CD4-positive, alpha-beta T cell treated with Interleukin-21 for 1 hour (primary cell): ENCODE measurements at places on chromosomes 3 and 15.

DNA sequence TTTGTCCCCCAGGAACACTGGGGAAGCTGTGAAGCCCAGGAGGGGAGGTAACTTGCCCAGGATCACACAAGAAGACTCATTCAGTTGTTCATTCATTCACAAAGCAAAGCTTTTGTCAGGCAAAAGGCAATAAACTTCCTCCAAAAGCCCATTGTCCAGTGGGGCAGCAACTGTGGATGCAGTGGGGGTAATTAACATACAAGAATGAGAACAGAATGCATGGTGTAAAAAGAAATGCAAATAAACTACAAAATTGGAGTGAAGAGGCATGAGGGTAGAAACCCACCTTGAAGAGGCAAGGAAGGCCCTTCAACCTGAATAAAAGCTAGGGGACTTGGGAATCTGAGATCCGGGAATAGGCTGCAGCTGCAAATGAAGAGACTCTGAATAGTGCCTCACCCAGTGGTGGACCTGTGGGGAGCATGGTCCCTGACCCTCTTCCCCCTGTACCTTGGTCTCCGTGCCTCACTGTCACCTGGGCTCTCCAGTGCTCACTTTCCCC, 363.6 kb downstream of the CLSTN2 start:
- DNase-seq: no peak

- no peak for DNase-seq
These were observed 53.6 kb upstream of the RBMS3 start for GRCh38 chr3:29227307-29227706.

GRCh38 chr3:187191271-187191670, 6.0 kb upstream of the RTP1 start:
- DNase-seq: no peak

DNA sequence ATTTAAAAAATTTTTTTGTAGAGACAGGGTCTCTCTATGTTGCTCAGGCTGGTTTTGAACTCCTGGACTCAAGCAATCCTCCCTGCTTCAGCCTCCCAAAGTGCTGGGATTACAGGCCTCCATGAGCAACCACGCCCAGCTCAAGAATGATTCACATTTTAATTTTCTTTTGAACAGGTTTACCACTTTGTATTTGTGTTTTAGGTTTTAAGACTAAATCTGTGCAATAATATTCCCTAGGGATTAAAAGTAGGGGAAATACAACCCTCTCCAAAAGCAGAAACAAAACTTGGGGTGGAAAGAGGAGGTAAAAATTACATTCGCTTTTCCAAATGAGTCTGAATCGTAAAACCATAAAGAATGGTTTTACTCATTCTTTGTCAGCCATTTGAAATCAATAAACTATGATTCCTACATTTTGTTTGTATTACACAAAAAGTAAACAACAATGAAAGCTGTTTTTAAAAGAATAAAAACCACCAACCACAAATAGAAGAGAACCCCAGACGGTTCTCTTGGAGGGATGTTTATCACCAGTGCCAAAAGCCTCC, 37.8 kb downstream of the SLC24A1 start:
- no peak for DNase-seq

DNA sequence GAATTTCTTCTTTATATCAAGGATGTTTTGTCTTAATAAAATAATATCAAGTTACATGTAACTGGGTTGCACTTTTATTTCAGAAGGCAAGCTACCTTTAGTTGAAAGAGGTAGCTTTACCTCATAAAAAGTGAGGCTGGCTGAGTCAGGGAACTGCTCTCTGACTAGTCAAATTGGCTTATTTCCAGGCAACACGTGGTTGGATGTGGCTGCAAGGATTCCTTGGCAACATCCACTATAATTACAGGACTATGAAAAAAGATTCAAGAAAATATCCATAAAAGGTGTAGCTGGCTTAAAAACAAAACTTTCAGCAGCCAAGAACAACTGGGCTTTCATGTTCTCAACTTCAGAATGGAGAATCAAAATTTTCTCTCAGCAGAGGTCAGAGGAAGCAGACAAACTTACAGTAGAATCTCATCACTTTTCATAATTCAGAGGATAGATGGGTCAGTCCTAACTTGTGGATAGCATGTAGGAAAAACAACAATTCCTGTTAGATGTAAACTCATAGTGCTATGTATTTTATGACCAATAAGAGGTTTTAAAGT, 779.1 kb downstream of the MECOM start:
- DNase-seq: no peak

DNA sequence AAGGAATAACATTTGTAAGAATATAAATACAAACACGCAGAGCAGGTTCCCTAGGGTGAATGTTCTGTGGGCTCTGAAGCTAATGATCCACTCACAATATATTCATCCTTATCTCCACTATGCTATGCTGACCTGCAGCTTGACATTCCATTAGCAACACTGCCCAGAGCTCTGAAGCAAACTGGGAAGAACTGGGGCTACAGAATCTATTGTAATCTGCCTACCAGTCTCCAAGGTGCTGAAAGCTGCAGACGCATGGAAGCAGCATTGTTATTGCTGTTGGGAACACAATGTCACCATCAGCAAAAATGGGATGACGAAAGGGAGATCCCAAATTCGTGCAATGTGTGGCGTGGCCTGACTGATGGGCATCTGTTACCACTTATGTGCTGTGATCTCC, 316.7 kb upstream of the RORA start:
- no peak for DNase-seq

- no peak for DNase-seq
These were observed 124.3 kb upstream of the IGF1R start for GRCh38 chr15:98523912-98524662.

DNA sequence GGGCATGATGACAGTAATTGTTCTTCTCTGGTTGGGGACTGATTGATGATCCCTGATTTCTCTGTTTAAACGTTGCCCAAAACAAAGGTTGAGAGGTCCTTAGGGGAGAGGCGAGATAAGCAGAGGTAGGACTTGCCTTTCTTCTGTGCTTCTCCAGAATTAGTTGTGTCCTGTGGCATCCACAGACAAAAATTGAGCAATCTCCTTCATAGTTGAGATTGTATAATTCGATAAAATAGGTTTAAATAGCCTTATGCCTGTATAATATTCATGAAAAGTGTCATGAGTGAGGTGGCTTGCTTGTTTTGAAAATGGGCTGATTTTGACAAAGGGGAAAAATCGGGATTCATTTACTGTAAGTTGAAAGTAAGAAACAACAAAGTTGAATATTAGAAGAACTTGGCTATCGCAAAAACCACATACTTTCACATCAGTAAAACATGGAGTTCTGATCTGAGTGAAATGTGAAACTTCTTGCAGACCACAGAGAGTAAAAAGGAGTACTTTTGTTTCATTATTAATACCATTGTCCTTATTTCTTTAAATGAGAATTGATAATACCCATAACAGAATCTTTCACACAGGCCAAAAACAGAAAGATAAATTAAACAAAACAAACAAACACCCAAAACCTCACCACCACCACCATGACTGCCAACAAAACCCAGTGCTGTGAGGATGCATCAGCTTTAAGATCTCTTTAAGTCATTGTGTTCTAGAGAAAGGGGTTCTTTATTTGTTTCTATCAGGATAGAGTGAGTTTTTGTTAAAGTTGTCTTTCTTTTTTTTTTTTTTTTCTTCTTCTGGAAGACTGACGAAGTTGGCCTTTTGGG, 155.7 kb downstream of the LPP start:
- no peak for DNase-seq

DNA sequence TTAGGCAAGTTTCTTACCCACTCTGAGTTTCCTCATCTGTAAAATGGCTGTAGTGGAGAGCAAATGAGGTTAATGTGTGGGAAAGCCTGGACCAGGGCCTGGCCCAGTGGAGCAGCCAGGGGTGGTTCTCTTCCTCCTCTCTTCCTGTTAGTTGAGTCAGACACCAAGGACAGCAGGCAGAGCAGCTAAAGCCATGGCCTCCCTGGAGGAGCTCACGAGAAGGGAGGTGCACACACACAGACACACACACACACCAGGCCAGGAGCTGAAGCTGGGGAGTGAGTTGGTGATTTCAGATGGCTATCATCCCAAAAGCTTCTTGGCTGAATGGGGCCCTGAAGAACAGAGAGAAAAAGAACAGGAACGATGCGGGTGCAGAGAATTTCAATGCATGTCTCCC, 33.2 kb upstream of the TSPAN3 start:
- DNase-seq: no peak

DNA sequence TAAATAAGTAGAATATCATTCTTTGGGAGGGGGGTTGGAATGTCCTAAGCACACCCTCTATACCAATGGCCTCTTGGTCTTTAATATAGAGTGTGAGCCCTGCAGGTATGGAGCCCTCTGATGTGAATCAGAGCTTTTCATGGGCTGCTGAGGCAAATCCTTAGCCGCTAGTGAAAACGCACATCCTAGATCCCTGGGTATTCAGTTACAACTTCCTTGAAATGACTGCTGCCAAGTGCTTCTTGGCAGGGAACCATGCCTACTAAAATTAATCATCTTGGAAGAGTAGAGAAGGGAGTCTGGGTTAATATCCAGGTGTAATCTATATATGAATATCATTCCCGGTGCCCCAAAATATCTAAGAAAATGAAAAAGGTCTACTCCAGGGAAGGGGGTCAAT, 109.1 kb downstream of the POLQ start:
- DNase-seq: no peak

- no peak for DNase-seq
These were observed 6.0 kb downstream of the AMIGO3 start for GRCh38 chr3:49713336-49714105.

DNA sequence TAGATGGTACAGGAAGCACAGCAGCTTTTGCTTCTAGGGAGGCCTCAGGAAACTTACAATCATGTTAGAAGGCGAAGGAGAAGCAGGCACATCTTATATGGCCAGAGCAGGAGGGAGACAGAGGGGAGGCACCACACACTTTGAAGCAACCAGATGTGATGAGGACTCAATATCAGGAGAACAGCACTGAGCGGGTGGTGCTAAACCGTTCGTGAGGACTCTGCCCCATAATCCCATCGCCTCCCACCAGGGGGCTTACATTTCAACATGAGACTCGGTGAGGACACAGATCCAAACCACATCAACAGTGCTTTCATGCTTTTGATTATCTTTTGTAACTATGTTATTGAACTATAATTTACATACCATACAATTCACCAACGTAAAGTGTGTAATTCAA, 7.6 kb upstream of the TMEM44 start:
- peak; percentile 35 for DNase-seq

DNA sequence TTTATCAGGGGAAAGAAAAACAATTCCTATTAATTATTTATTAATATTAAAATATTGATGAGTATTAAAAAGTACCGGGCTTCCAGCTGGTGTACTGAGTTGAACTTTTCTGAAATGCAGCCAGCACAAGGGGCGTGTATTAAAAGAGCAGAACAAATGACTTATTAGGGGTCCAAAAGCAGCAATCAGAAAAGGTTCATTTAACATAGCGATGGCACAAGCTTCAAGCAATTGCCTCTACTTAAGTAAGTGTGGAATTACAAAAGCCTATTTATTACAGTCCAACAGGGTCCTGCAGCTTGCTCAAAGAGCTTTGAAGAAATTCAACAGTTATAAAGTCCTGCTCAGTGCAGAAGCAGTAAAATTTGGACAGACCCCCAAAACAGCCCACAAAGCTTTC, 285.6 kb downstream of the EPHA3 start:
- DNase-seq: no peak

DNA sequence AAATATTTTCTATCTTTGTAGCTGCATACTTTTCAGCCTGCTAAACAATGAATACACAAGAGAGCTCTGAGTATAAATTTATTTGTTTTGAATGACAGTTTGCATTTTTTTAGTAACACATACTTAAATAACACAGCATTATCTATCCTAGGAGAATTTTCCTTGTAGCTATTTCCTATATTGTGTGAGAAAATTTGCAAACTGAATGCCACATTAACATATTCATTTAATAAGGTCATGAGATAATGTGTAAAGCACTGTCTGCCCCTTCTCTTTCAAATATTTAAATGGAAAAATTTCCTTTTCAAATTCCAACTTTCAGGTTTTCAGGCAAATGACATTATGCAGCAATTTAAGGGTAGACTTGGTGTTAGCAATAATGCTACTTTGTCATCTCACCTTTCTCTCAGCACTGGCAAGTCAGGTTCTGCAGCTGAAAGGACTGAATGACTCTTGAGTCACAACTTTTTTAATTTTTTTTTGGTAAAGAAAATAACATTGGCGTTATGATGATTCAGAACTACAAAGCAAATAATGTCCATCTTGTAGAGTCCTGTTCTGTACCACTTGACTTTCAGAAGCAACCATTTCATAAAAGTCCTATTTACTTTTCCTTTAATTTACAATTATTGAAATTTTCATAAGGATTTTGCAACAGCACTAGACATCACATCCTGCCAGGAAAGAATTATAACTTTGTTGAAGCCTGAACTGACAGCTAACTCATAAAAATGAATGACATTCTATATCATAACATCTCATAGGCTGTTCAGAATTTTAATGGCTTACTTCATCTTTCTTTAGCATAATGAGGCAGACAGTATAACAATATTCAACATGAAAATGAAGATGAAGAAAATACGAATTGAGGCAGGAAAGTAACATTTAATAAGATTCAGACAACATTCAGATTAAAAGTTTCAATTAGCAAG, 681.6 kb upstream of the SEMA6D start:
- no peak for DNase-seq

DNA sequence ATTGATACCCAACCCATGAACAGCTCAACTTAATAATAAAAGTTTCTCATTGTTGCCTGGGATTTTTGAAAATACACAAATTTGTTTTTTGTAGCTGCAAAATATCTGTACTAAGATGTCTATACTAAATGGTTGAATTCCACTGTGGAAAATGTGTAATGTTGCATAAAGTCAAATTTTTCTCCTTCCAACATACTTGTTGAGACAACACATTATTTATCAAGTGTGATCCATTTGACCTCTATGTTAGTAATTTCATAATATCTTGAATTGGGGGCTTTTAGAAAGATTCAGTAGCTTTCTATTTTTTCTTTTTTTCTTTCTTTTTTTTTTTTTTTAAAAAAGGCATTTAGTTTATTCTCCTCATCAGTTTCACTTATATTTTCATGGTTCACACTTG, 88.0 kb downstream of the KCNMB2 start:
- DNase-seq: no peak

DNA sequence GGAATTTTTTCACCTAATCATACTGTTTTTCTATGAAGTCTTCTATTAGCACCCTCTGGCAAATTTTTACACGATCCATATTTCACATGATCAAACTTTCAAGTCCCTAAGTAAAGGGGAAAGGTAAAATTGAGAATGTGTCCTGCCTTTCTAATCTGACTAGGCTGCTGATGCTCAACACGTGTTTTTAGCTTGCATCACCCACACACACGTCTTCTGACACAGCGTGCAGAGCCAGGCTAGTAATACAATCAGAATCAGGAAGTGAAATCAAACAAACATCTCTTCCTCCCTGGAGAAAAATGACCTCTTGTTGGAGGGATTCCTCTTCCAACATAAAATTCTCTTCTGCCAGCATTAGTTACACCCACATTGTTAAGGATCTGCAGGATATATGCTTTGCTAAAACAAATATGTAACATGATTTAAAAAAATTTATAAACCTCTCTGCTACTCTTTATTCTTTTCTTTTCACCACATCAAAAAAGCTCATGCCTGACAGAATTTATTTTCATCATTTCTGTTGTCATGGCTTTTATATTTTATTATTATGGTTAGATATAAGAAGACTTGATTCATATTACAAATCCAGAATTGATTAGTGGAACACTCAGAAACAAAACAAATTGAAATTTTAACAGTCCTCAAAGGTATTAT, 122.4 kb downstream of the RAP2B start:
- DNase-seq: peak; percentile 36
